Hematopoietic multipotent progenitor cell treated with erythropoietin and hydrocortisone succinate and interleukin-3 and kit ligand, for 6 days (in vitro differentiated cells): ENCODE measurements at places on chromosomes 5 and 9.
A peak's percentile ranks its signal among the peaks of the same experiment; 100 is the strongest.

DNA sequence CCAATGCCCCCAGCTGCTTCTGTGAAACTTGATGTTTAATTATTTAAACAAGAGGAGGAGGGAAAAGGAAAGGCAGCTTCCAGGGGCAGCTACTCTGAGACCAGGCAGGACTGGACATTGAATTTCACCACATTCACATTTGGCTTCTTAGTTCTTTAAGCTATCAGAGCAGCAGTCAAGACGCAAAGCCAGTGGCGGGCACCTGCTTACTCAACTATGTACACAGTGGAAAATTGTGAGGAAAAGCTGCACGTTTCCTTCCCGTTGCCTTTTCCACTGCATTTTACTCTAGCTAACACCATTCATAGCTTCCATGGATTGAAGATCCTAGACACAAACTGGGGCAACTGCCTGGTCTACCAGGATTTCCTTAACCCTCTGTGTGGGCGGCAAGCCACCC lies 200.3 kb downstream of the ERCC6L2 start:
- no peak for DNase-seq

- DNase-seq, result no peak
These were observed 11.7 kb downstream of the OR13J1 start for GRCh38 chr9:35858458-35858857.

DNA sequence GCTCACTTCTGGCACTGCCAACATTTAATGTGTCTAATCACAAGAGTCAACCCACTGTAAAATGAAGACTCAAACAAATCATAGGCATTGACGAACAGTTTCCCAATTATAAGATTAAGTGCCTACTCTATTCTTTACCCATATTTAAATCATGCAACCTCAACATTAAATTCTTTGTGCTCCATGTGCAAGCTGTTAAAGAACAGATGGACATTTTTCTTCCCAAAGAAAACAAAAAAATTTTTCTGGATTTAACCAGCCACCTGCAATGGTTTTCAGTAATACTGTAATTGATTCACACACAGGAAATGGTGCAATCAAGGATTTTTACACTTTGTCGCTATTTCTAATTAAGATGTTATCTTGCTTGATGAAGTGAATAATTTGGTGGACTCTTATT lies 3.6 kb downstream of the HNRNPK start:
- DNase-seq, result no peak

DNA sequence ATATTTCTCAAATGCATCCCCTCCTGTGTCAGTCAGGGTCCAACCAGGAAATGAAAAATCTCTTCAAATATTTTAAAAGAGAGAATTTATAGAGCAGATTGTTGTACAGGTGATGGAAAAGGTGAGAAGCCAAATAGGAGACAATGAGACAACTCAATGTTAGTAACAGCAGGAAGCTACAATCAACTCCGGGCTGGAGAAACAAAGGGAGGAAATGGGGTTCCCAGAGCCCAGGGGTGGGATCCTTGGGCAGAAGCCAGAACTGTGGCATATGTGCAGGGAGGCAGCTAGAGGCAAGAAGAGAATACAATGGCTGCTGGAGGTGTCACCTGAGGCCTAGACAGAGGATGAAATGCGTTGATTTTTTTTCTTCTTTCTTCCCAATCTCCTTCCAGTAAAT lies 361.8 kb upstream of the ACTBL2 start:
- no peak for DNase-seq

- DNase-seq, result no peak
These were observed 278.0 kb upstream of the GRIA1 start for GRCh38 chr5:153212471-153212870.

DNA sequence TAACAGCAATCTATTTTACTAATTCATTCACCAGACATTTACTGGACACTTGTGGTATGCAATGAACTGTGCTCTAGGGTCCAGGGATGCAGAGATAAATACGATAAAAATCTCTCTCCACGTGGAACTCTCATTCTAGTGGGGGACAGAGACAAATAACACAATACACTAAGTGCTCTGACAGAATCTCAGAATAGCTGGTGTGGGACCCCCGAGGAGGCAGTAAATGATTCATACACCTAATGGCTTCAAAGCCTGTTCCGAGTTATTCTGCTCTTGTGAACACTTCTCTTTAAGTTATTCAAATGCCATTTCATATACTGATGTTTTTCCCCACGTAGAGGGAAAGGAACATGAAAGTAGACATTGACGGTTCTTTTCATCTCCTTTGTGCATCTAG lies 302.0 kb upstream of the PDE4D start:
- DNase-seq, result no peak

- DNase-seq, result no peak
These were observed 11.4 kb upstream of the MACIR start for GRCh38 chr5:103247118-103247517.

- DNase-seq, result no peak
These were observed 6.0 kb upstream of the ST8SIA4 start for GRCh38 chr5:100909034-100909433.

DNA sequence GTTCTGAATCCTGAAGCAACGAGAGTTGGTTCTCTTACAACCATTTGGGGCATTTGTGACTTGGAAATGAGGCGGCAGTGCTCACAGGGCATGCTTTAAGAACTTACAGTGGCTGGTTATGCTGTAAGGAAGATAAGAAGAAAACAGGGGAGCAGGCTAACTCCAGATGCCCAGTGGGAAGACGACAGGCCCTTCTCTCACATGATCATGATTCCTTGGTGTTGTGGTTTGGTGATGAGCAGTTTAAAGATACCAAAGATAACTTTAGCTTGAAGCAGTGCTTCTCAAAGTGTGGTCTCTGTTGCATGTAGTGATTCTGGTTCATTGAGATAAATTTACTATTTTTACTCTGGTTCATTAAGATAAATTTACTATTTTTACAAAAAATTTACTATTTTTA lies 2.6 kb upstream of the HABP4 start:
- DNase-seq, result no peak

GRCh38 chr9:127388037-127388855 lies 8.7 kb upstream of the SLC2A8 start:
- peak; percentile 79 for DNase-seq

DNA sequence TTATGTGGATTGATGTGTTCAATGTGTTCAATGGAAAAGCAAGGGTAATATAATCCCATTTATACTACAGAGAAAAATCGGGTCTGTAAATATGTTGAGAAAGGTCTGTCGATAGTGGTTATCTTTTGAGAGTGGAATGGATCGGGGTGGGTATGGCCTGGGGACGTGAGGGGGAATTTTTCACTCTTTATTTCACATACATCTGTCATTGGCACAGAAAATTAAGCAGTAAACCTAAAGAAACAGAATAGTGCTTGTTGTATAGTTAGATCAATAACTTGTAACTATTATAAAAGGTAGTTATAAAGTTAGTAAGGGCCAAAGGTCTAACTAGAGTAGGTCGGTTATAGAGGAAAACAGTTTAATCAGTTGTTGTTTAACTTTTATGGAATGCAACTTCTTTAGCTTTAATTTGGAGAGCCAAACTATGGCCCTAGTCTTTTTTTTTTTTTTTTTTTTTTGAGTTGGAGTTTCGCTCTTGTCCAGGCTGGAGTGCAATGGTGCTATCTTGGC lies 66.1 kb upstream of the ABL1 start:
- DNase-seq, result no peak

DNA sequence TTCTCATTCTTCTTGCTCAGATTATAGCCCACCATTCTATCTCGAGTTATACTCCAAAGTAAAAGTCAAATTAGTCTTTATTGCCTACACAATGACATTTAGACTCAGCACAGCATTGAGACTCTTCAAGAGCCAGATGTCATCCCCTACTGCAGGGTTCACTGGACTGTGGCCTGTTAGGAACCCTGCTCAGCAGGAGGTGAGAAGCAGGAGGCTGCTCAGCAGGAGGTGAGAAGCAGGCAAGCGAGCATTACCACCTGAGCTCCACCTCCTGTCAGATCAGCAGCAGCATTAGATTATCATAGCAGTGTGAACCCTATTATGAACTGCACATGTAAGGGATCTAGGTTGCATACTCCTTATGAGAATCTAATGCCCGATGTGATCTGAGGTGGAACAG lies 12.7 kb upstream of the LIFR start:
- no peak for DNase-seq

DNA sequence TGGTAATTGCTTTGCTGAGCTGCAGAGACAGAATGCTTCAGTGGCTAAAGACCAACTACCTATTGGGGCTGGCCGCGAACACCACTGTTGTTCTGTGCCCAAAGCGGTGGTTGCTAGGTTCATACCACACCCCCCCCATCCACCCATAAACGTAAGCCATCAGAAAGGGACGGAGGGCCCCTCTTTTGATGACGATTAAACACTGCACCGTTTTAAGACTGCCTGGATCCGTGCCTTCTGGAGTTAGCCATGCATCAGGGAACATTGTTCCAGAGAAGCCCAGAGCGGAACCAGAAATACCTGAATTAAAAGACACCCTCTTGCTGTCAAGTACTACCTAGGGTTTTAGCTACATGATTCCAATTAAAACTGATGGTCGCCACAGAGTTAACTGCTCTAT lies 369.1 kb upstream of the DAP start:
- DNase-seq, result no peak

DNA sequence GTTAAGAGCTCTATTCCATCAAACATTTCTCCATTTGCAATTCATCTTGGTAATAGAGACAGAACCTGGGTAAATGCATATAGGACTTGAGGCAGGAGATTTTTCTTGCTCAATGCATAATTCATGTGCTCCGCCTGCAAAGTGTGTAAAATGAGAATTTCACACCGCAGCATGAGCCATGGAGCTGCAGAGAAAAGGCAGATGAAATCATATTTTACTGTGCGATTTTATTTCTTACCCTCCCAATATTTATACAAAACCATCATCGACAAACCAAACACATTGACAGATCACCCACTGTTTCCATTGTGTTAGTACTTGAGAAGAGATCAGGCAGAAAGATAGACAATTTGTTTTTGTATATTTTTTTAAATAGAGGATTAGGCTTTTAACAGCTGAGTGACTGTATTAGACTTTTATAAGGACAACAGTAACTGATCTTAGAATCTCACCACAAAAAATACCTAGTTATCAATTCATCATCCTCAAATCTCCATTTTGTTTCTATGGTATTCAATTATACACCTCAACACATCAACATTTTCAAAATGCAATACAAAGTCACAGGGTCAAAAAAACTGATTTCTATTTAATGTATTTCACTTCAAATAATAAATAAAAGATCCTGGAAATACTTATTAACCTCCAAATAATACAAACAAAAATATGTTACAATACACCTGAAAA lies 191.1 kb downstream of the AP3B1 start:
- no peak for DNase-seq

DNA sequence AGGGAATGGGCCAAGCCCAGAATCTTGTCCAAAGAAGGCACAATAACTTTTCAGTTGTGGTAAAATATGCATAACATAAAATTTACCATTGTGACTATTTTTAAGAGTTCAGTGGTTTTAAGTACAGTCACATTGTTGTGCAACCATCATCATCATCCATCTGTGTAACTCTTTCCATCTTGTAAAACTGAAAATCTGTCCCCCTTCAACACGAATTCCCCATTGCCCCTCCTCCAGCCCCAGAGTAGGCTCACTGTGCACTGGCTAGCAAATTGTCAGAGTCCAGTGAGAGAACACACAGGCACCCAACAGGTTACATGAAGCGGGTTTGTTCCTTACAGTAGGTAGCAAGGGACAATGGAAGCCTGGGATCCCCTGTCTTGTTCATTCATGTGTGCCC lies 13.7 kb downstream of the BARX1 start:
- DNase-seq, result no peak

DNA sequence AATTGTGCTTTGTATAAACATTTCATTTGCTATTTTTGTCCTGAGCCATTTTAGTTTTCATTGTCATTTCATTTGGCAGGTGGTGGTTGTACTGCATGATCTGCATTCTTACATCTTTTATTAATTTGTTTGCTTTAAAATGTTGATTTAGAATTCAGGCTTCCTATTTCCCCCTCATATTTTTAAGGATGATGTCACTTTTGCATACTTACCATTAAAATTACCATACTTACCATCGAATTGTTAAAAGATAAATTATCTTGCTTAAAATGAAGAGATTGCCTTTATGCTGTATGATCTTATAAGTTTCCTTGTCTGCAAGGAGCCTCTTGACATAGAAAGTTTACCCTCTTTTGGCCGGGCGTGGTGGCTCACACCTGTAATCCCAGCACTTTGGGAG lies 31.1 kb downstream of the DIMT1 start:
- no peak for DNase-seq

GRCh38 chr5:40549616-40550015 lies 130.1 kb upstream of the PTGER4 start:
- no peak for DNase-seq

DNA sequence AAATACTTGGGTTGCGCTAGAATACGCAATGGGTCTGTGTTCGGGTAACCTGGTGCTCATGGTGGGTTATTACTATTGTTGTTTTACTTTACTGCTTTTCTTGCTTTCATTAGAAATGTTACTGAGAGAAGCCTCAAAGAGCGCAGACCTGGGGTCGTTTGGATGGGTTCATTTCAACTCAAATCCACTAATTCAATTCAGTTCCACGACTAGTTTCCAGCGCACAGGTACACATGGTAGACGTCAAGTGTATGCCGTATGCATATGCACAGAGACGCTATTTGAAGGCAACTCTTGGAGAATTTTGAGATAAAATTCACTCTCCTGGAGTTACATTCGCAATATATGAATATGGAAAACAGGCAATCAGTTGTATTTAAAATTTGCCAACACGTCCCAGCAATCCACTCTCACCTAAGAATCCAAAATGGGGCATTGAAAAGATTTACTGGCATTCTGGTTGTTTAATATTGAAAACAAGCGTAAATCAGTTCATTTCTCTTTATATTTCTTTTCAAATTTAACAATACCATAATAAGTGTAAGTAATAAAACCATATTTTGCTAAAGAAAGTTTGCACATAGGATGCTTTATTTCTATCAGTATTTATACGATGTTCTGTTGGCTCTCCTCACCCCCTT lies 4.4 kb upstream of the PAX5 start:
- no peak for DNase-seq

DNA sequence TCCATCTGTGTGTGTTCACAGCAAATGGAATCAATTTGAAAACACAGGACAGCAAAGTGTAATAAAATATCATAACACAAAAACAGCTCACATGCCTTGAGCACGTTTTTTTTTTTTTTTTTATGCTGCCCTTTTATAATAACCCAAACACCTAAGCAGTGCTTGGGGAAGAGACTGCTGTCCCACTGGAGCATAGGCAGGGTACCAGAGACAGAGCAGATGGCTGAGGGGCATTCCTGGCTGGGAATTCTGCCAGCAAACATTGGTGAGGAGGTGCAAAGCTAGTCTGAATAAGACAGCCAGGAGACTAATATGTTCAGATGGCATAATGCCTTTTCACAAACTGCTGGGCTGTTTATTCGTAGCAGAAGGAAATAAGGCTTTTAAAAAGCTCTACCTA lies 58.1 kb upstream of the SV2C start:
- DNase-seq, result no peak

- DNase-seq, result no peak
These were observed 170.5 kb downstream of the EPB41L4A start for GRCh38 chr5:112248623-112249022.
